ENCODE measurements at places on chromosomes 5 and 9. TPM values are rescaled to one million over a fixed set of nuclear protein-coding genes. Genes with fewer than 3 reads are reported as not detected.

GRCh38 chr5:155546075-155546474 lies 532.5 kb downstream of the KIF4B start:
- no peak for ATAC-seq

DNA sequence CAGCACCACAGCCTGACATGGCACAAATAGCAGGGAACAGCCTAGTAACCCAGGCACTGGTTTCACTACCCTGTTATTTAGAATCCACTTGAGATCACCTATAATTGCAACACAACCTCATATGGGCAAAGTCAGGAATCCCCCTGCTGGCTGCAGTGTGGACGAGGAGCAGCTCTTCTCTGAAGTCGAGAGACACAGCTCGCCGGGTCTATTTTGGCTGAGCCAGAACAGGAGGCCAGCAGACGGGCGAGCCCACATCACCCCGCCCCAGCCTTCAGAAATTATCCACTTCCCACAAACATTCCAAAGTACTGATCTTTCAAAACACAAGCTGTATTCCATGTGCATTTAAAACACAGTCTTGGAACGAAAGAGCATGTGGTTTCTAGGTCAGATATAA lies 179.0 kb downstream of the ROR2 start:
- ATAC-seq, result no peak

DNA sequence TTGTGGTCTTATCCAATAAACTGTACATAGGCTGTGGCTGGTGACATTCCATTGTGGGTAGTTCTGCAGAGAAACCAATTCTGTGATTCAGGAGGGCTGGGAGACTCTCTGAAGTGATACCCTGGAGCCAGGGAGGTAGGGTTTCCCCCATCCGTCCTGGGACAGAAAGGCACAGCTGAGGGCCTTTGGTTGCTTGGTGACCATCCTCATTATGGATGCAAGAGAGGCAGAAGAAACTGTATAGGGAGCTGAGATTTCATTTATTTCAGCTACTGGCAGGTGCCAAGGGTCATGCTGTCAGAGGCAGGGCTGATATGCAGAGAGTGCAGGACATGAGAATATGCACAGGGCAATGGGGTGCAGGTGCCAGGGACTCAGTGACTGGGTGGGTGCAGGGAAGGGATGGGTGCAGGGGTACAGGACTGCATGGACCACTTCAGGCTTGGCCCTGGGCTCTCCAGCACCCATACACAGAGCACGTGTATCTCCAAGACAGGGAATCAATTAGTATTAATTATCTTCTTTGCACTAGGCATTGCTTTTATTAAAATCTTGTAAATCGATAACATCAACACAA lies 236.5 kb downstream of the ICE1 start:
- ATAC-seq, result no peak

- ATAC-seq, result peak; percentile 34
These were observed 690.9 kb upstream of the CDH18 start for GRCh38 chr5:20678814-20679298.

DNA sequence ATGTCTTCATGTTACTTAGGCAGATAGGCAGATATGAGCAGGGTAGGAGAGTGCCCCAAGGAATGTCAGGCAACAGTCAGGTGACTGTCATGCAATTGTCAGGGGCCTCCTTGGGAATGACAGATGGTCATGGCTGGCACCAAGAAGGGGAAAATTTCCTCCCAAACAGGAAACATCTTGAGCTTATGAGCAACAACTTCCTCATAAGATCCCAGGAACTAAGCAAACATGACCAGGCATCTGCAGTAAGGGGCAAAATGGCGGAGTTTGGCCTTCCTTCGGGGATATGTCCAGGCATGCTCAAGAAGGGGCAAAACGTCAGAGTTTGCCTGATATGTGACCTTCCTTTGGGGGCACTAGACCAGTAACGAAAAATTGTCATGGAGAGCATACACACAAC lies 591.8 kb downstream of the PDE4D start:
- ATAC-seq, result no peak

- no peak for ATAC-seq
These were observed 67.5 kb upstream of the PLPP6 start for GRCh38 chr9:4594545-4594944.

DNA sequence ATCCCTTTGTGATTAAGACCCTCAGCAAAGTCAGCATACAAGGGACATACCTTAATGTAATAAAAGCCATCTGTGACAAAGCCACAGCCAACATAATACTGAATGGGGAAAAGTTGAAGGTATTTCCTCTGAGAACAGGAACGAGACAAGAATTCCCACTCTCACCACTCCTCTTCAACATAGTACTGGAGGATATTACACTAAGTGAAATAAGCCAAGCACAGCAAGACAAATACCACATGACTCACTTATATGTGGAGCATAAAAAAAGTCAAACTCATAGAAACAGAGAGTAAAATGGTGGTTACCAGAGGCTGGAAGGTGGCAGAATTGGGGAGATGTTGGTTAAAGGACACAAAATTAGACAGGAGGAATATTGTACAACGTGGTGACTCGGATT lies 118.1 kb upstream of the NFIL3 start:
- ATAC-seq, result peak; percentile 34

DNA sequence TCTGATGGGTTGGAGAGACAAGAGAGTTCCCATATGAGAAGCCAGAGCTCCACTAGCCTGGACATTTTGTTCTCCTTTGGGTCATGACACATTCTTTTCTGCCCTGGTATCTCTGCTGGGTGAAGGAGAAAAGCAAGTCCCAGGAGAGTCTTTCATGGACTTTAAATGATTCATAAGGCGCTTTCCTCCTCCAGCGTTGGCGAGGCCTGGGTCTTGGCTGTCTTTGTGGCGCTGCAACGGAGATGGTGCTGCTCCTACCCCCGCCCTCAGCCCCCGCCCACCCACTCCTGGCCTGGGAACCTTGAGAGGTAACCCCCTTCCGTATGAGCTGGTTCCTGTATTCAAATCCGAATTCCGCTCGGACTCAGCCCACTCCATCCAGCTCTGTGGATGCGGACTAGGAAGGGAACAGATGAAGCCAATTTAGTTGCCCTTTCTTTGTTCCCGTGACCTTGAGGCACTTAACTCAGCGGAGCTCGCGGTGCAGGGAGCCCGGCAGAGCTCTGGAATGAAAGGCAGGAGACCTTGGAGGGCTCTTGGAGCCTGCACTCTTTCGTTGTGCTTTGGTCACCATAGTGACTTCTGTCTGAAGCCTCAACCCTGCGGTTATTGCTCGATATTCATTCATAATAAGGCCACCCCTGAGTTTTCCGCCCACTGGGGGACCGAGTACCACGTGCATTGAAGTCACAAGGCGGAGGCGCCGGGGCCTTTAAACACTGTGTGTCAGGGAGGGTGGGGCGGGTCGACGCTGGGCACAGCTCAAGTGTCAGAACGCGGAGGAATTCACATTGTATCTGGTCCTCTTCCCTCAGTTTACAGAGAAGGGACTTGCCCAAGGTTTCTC lies 14.0 kb upstream of the PWWP2A start:
- ATAC-seq, result no peak

Gene WDR38
- total RNA-seq, result not detected

Gene PRR7
- 8.2 TPM for total RNA-seq

Gene CCL21
- not detected for total RNA-seq

Data from activated T-helper 17 cell treated with anti-CD3 and anti-CD28 coated beads, Interleukin-2, amount 50 U/mL, for 72 hours (primary cell).